ENCODE measurements at places on chromosomes 5 and 9.

GRCh38 chr5:76691467-76692273, 24.3 kb upstream of the F2R start:
- peaks cover 78% of the 10 kb centered on the region for H3K36me3 ChIP-seq
- no peak overlapping the region for H3K4me3 ChIP-seq
- no peak overlapping the region for H3K27ac ChIP-seq
- DNase-seq = no peak
- no peaks in the 10 kb centered on the region for H3K4me1 ChIP-seq

GRCh38 chr5:124110942-124111341, 599.0 kb downstream of the CSNK1G3 start:
- no peak overlapping the region for H3K4me3 ChIP-seq
- no peak overlapping the region for H3K27ac ChIP-seq
- no peaks in the 10 kb centered on the region for H3K27me3 ChIP-seq
- no peaks in the 10 kb centered on the region for H3K4me1 ChIP-seq
- H3K36me3 ChIP-seq = no peaks in the 10 kb centered on the region
- no peak for DNase-seq

GRCh38 chr5:143680672-143681259, 131.2 kb upstream of the HMHB1 start:
- no peaks in the 10 kb centered on the region for H3K27me3 ChIP-seq
- H3K4me3 ChIP-seq = no peak overlapping the region
- no peak overlapping the region for H3K27ac ChIP-seq

- no peak overlapping the region for H3K4me3 ChIP-seq
- no peaks in the 10 kb centered on the region for H3K27me3 ChIP-seq
- no peaks in the 10 kb centered on the region for H3K36me3 ChIP-seq
- no peaks in the 10 kb centered on the region for H3K4me1 ChIP-seq
These were observed 499.3 kb downstream of the SPOCK1 start for GRCh38 chr5:136999787-137000186.

GRCh38 chr5:114221807-114222206, 140.1 kb upstream of the KCNN2 start:
- no peaks in the 10 kb centered on the region for H3K4me1 ChIP-seq
- H3K27me3 ChIP-seq = no peaks in the 10 kb centered on the region
- H3K36me3 ChIP-seq = no peaks in the 10 kb centered on the region
- DNase-seq = no peak
- no peak overlapping the region for H3K4me3 ChIP-seq
- H3K27ac ChIP-seq = no peak overlapping the region

DNA sequence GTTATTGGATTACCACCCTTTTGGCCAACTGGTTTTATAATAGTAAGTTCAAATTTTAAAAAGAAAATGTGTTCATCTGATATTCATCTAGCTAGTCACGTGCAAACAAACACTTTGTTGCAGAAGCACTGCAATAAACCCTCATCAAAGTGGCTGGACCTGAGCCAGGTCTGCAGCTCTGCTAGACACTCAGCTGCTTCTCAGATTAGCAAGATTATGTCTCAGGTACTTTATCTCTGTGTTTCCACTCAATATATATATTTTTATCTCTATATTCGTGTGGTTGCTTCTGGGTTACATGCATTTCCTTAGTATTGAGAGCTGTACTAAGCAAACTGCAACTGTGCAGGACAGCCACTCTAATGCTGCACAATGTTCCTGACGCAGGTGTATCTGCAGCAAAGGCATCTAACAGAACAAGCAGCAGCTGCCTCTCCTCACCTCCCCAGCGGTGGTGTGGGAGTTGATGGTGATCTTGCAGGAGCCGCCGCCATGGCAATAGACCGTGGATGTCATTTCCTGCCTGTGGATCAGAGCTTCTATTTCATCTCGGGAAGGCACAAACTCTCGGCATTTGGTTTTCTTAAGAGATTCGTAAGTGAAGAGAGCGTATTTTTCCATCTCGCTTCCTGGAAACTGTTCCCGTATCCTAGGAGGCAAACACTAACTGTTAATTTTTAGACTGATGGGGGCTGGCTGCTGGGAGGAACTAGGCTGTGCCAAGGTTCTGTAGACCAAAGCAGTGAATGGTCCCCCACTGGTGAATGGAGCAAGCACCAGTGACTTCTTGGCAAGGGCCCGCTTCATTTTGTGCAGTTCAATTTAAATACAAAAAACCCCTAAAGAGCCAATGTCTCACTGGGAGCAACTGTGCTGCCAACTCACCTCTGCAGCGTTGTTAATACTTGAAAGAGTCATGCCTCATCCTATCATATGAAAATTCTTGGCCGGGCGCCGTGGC, 56.7 kb upstream of the RETREG1 start:
- peak; percentile 71 for DNase-seq
- peak overlapping the region; percentile 29 for H3K4me3 ChIP-seq
- H3K4me1 ChIP-seq = peaks cover 14% of the 10 kb centered on the region
- no peak overlapping the region for H3K27ac ChIP-seq
- no peaks in the 10 kb centered on the region for H3K27me3 ChIP-seq
- no peaks in the 10 kb centered on the region for H3K36me3 ChIP-seq

Measured in CD4-positive, alpha-beta T cell (primary cell).